ENCODE measurements at places on chromosomes 4 and X.

DNA sequence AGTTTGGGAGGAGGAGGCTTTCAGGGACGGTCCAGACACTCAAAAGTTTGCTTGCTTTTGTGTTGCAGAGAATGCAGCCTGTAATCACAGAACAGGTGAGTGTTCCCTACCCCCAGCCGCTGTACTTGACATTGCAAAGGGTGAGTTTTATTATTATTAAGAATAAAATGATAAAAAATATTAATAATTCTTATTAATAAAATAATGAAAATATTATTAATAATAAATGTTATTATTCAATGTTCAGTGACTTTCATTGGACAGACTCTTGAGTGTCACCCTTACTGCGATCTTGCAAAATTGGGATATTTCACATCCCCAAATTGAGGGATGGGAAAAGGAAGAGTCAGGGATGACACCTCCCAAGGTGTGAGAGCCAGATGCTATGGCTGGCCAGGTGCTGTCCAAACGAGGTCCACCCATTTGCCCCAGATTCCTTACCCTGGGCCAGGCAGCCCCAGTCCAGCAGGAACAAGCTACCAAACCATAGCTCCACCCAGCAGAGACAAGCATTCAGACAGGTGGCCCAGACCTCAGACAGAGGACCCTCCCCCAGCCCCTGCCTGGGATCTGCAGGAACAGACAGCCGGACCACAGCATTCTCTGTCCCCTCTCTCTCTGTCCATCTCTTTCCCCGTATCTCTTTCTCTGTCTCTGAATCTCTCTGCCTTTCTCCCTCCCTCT lies 22.4 kb downstream of the IL3RA start:
- no peak for DNase-seq

GRCh38 chr4:158261480-158261879 lies 51.2 kb downstream of the TMEM144 start:
- DNase-seq = no peak

- DNase-seq = no peak
Observed at GRCh38 chr4:85637778-85638177, 162.8 kb downstream of the ARHGAP24 start.

DNA sequence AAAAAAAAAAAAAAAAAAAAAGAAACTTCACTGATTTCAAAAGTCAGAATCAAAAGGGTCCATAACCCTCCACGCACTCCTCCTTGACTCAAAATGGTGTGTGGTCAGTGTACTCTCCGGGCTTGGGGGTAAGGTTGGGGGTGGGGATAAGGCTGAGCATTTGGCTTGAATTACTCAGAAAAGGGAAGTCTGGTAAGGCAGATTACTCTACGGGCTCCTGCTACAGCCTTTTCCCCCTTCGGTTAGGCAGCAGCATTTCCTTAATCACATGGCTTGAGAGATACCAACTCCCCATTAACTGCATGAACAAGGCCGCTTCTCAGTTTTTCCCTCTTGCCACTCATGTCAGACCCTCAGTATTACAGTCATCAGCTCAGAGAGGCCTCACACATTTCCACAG lies 135.4 kb upstream of the DUSP21 start:
- DNase-seq = no peak

GRCh38 chrX:151181088-151181487 lies 4.7 kb downstream of the GPR50 start:
- no peak for DNase-seq

DNA sequence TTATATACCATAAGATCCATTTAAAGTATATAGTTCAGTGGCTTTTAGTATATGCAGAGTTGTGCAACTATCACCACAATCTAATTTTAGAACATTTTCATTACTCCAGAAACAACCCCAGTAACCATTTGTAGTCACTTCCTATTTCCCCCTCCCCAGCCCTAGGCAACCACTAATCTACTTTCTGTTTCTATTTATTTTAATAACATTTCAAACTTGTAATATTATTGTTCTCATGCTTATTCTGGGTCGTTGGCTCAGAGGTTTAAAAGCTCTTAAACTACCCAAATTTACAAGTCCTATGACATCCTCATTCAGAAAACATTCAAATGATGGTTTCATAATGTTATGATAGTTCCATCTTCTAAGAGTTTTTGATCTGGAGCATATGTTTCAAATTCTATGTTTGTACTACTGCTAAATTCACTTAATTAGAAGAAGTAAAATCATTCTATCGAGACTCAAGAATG lies 18.4 kb downstream of the XIAP start:
- no peak for DNase-seq

DNA sequence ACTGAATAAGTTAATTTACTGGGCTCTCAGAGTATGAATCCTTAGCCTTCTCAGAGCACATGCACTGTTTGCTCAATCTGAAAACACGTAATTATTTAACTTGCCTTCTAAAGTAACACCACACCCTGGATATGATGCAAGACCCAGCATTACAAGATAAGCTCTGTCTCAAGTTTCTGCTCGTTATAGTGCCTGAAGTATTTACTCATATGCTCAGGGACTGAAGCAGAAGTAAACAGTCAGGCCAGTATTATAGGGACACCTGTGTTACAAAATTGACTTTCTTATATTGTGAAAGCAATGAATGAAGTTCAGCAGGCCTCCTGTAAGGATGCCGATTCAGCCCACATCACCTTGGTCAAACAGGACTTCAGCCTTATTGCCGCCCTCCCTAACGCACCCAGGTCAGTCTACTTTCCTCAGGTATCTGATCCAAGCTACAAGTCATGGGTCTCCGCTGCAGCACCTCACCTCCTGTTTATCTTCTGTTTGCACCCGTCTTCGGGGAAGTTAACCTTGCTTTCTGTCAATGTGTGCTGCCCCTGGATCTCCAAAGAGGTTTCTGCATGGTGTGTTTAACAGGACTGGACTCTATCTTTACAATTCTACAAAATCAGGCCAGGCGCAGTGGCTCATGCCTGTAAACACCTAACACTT lies 42.8 kb upstream of the KLF3 start:
- peak; percentile 21 for DNase-seq

GRCh38 chr4:3601992-3602391 lies 69.8 kb upstream of the LRPAP1 start:
- no peak for DNase-seq

DNA sequence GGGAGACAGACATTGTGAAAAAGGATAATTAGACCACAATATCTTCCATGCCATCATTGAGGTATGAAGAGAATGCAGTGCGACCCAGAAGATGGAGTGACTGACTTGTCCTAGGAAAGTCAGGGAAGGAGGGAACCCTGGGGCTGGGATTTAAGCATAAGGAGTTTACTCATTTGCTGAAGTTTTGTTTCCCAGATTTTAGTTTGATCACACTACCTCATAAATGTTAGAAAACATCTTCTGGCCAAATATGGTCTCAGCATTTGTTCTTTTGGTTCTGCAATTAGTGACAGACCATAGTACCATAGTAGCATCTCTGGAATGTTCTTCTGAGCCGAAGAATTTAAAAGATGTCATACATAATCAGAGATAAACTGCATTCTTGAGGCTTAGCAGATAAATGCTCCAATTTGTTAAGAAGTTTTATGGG lies 96.5 kb upstream of the PGRMC2 start:
- DNase-seq = no peak

DNA sequence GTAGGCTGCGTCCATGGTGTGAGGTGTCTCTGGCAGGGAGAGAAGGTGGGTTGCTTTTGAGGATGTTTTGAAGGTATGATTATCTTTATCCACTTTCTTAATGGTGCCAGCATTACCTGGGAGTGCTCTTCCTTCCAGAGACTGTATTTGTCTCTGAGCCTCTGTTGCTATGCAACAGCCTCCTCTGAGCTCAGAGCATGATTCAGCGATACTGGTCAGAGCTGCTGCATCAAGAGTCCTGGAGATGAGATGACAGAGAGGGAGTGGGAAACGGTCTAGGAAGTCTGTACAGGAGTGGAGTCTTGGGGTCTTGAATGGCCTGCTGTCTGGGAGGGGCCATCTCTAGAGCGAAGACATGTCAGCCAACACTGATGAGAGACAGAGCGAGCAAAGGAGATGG lies 104.4 kb upstream of the RAB40AL start:
- DNase-seq = no peak

GRCh38 chrX:16671005-16671404 lies 21.0 kb downstream of the S100G start:
- no peak for DNase-seq

DNA sequence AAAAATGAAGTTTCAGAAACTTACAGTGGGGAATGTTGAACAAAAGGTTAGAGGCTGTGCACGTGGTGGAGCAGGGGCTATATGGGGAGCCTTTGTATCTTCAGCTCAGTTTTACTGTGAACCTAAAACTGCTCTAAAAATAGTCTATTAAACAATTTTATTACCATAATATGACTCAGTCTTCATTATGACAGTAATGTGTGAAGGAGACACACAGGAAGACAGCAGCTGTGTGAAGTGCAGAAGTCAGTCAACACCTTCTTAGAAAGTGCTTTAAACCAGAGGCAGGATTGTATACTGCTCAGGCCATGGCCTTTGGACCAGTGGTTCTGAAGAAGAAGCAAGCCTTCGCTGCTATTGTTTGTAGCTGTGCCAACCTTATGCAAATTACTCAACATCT lies 89.7 kb downstream of the ARHGAP10 start:
- DNase-seq = no peak

- DNase-seq = no peak
Observed at GRCh38 chr4:33126002-33126401, 2405.8 kb downstream of the PCDH7 start.

DNA sequence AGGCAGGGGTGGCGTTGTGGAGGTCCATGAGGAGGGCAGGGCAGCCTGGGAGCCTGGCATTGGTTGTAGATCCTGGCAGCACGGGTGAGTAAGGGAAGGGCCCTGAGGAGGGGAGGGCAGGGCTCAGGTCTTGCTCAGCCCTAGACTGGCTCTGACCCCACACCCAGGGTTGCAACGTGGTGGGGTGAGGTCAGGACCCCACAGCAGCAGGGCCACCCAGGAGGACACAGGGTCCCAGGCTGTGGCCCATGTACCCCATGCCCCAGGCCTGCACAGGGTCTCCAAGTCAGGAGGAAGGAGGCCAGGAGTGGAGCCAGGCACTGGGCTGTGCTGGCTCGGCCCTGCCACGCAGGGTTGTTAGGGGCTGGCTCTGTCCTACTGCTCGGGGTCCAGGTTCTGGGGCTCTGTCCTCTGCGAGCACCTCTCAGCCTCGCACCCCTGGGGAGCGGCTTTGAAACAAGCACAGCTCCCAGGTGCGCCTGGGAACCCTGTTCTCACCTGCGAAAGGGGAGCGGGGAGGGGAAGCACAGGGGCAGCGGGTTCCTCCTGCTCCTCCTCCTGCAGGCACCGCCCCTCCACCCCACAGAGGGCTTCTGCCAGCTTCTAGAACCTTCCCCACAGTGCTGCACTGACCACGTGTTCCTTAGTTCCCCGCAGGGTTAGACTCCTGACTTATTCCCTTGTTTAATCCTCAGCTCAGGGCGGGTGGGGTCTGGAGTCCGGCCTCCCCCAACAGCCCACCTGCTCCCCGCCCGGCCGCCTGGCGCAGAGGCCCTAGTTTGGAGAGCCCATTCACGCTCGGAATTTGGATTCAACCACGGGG lies 20.4 kb downstream of the MSANTD1 start:
- DNase-seq = no peak

DNA sequence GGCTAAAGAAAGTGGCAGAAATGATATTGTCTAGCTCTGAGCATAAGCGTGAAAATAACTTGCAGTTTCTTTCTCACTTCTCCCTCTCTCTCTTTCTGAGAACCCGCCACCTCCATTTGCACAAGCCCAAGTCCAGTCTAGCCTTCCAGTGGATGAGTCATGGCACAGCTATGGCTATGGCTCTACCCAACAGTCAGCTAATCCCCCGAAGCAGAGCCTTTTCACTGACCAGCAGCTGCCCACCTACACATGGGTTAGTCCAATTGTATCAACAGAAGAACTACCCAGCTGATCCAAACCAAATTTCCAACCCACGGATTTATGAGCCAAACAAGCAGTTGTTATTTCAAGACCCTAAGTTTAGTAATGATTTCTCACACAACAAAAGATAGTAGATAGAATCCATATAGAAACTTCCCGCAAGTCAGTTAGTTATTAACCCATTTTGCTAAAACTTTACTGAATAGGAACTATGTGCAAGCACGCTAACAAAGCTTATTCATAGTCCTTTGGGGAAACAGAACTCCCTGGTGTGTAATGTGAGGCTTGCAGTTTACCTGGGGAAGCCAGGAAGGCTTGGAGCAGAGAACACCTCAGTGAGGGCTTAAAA lies 282.3 kb downstream of the INPP4B start:
- DNase-seq = no peak

- DNase-seq = no peak
Observed at GRCh38 chrX:74419864-74420195, 1.5 kb upstream of the SLC16A2 start.

DNA sequence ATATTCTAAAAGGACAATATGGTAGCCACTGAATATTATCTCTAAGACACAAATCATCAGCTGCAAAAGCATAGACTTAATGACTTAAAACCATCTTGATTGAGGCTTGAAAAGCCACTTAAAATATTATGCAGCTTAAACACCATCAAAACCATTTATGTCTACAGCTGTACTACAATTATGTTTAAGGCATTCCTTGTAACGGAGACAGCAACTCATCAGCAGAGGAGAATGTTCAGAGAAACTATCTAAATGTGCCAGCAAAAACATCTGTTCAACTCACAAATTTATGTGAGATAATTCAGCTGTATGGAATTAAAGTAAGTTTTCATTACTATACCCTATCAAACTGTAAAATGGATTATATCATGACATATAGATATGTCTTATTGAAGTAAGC lies 147.9 kb upstream of the CTSO start:
- DNase-seq = no peak

GRCh38 chrX:124212622-124213021 lies 119.8 kb upstream of the TEX13D start:
- DNase-seq = no peak

GRCh38 chrX:19728915-19729314 lies 158.5 kb downstream of the SH3KBP1 start:
- no peak for DNase-seq

DNA sequence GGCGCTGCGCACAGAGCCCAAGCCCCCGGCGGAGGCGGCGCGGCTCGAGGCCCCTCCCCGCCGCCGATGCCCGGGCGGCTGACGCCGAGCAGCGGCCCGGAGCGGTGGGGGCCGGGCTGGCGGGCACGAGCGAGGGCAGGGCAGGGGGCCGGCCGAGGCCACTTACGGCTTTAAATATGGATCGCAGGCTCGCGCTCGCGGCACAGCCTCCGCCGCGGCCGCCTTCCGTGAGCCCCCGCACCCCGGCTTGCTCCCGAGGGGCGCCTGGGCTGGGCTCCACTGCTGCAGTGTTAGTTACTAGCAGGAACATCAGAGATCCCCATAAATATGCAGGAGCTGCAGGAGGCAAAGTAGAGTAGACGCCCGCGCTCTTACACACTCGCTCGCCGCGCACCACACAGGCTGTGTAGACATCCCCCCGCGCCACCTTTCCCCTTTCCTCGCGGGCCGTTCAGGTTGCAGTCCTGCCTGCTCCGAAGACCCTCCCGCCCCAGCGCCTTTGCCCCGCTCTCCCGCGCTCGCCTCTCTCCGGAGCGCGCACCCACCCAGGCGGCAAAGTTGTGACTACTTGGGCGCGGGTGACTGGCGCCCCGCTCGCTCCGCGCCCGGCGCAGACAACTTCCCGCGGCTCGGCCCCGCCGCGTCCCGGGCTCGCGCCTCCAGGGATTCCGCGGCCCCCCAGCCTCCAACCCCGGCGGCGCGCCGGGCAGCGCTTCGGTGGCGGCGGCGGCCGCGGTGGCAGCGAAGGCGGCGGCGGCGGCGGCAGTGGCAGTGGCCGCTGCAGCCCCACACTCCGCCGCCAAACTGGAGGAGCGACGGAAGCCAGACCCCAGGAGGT lies 152.0 kb upstream of the SLC4A4 start:
- no peak for DNase-seq

- no peak for DNase-seq
Observed at GRCh38 chr4:114466299-114466698, 132.3 kb upstream of the UGT8 start.

GRCh38 chrX:48831909-48832291 lies 3.5 kb downstream of the PCSK1N start:
- no peak for DNase-seq

All from NCI-H2107 (cell line).